ENCODE measurements at places on chromosomes 1 and 21. TPM values are rescaled to one million over a fixed set of nuclear protein-coding genes. Genes with fewer than 3 reads are reported as not detected.
A peak's percentile ranks its signal among the peaks of the same experiment; 100 is the strongest.

DNA sequence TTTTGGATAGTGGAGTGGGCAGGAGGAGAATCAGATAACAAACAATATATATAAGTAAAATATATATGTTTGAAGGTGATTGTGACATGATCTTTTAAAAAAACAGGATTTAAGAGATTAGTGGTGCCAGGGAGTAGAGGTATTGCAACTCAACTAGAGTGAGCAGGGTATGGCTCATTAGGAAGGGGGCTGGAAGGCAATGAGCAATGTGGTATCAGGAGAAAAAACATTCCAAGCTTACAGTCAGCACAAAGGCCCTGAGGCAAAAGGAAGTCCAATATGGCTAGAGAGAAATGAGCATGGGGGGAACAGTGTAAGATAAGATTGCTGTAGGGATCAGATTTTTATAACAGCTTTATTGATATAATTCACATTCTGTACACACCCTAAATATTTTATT lies 5.3 kb upstream of the GADD45A start:
- no peak overlapping the region for H3K4me3 ChIP-seq
- no peak overlapping the region for H3K27ac ChIP-seq
- DNase-seq: no peak

- no peak for DNase-seq
- peak overlapping the region; percentile 99 for H3K4me3 ChIP-seq
- peak overlapping the region; percentile 16 for H3K27ac ChIP-seq
- H3K36me3 ChIP-seq: peaks cover 44% of the 10 kb centered on the region
These were observed 605 bp upstream of the RABGGTB start for GRCh38 chr1:75785320-75785982.

The SNRPE gene
- 327 TPM for total RNA-seq

GRCh38 chr21:44817506-44817880 lies 369 bp downstream of the SUMO3 start:
- H3K4me3 ChIP-seq: peak overlapping the region; percentile 79
- no peak overlapping the region for H3K27ac ChIP-seq
- peaks cover 14% of the 10 kb centered on the region for H3K36me3 ChIP-seq
- peak; percentile 85 for DNase-seq
- no peaks in the 10 kb centered on the region for H3K4me1 ChIP-seq

DNA sequence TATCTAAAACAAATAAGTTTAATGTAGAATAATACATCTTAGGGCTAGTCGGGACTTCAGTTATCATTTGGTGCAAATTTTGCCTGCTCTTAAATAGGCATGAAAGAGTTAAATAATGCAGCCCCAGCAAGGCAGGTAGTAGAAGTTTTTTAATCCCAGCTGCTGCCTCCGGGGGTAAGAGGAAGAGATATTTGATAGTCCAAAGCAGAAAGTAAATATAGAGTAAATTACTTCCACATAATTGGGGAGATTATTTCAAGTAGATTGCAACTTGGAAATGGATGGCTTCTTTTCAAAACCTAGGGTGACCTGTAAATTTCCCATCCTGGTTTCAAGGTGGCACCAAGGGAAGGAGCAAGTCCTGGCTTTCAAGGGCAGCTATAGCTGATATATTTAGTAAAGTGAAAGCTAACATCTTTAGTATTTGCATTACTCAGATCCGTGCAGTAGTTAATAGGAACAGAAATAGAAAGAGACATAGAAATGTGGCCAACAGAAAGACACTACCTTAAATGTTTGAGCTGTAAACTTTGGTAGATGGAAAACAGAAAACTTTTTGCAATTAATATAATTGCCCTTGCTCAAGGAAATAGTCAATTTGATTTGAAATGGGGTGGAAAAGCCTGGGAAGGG lies 109.1 kb downstream of the LMO4 start:
- no peaks in the 10 kb centered on the region for H3K4me1 ChIP-seq
- no peak overlapping the region for H3K4me3 ChIP-seq
- H3K27me3 ChIP-seq: no peaks in the 10 kb centered on the region
- no peaks in the 10 kb centered on the region for H3K36me3 ChIP-seq
